ENCODE measurements at places on chromosomes 12 and 14.
A peak's percentile ranks its signal among the peaks of the same experiment; 100 is the strongest.

DNA sequence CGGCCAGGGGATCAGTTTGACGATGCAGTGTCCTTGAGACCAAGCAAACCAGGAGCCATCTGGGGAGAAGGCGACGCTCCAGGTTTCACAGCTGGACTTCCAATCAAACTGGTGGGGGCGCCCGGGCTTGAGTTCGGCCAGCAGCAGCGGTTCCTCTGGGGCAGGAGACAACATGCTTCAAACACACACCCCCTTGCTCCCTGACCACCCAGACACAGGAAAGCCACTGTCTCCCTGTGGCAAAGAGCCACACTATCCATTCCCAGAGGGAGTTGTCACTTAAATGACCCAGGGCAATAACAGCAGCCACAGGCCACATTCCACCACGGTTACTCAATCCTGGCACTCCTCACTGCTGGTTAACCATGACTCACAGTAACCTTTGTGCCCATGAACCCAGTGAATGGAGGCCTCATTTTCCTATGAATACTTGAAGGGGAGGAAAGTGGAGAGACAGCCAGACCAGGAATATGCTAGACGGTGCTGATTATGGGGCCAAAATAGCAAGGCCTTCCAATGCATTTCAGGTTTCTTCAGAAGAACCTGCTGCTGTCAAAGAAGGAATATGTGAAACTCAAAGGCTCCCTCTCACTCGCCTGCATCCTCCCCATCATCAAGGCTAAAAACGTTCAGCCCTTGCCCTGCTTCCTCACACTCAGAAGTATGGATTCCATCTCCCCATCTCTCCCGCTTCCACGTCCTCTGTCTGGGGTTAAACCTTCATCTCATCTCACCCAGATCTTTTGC is 8.5 kb downstream of the WSB2 start:
- DNase-seq: no peak

- no peak for DNase-seq
Measured at GRCh38 chr14:73753124-73753886, 39.1 kb upstream of the PNMA1 start.

DNA sequence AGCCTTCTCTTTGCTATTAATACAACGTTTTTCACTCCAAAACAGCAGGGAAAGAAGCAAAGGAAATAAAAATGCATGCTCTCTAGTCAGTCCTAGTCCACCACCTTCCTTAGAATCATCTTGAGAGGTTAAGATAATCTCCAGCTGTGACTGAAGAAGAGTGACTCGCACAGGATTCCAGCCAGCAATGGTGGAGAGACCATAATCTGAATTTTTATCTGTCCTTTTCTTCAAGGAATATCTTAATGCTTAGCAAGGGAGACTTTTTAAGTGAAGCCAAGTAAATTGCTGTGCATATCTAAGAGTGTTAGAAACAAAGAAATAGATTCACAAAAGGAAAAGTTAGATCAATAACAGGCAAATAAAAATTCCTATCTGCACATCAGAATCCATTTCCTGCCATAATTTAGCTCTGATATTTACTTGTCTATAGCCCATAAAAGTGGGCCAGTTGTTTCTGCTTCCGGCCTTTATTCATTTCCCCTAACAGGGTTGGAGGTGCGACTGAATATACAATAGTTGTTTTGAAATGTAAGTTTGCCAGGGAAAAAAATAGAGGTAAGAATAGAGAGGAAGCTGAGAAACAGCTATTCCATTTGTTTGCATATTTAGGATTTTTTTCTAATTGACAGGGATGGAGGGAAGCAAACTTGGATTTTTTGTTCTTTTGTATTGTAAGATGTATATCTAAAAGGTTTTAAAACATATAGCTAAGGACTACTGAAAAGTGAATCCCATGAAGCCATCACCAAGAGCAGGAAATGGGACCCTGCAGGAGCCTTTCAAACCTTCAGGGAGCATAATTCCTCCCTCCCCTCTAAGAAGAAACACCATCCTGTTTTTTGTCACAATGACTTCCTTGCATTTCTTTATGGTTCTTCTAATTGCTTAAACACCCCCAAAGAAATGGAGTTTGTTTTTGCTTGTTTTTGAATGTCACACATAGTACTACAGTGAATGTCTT is 154.0 kb downstream of the ITPR2 start:
- no peak for DNase-seq

DNA sequence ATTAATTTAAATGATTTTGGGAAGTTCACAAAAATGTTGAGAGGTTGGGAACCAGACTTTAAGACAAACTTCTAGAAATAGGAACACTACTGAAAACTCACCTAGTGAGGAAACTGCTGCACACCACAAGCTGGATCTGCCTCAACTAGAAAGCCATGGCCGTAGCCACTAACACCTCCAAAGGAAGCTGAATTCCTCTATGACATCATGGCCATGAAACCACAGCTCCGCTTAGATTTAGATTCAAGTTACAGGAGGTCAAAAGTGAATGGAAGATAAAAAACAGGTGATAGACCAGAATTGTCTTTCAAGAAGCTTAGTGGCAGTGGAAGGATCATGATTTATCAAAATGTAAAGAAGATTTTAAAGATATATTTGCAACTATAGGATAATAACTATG is 208.8 kb upstream of the ALG10 start:
- no peak for DNase-seq

- no peak for DNase-seq
Measured at GRCh38 chr12:77113971-77114370, 48.6 kb upstream of the E2F7 start.

- DNase-seq: no peak
Measured at GRCh38 chr14:37198273-37198598, 499 bp downstream of the MIPOL1 start.

GRCh38 chr12:111157486-111157885 is 211.4 kb downstream of the PHETA1 start:
- DNase-seq: no peak

DNA sequence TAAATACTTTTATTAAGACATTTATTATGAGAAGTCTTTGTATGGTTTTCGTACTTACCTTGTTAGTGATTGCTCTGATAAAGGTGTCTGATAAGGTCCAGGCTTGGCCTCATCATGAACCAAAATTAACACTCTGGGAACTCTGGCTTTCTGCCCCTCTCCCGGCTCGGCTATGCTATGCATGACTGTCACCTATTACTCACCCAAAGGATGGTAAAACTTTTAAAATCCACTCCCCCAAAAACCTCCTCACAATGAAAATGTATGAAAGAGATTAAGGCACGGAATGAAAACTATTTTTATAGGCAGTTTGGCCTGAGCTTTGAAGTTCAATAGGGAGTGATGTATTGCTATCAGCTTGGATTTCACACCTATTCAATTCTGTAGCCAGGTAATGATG is 217.3 kb upstream of the TBX3 start:
- no peak for DNase-seq

DNA sequence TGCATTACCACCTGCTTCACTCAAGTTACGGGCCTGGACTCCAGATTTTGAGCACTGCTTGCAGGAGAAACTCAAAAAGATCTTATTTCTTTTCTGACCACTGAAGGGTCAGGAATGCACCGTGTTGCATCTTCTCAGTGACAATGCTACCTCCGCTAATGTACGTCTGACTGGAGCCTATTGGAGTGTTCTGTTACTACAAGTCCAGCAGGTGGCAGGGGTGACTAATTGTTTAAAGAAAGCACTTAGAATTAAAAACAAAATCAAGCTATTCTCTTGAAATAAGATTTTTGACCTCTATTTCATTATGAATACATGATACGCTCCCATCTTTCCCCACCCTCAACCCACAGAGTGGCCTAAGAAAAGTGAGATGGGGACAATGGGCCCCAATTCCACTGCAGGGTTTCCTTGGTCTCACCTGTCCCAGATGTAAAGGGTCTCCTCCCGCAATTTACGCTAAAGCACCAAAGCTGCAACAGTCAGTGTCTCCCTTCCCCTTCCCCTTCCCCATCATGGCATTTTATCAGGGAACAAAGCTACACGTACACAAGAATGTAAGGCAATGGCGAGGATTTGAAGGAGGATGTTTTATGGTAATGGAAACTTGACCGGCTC is 2.2 kb downstream of the TBPL2 start:
- no peak for DNase-seq

- DNase-seq: no peak
Measured at GRCh38 chr14:54209511-54210250, 187.1 kb upstream of the CDKN3 start.

GRCh38 chr12:116896411-116896924 is 14.3 kb upstream of the FBXW8 start:
- no peak for DNase-seq

- no peak for DNase-seq
Measured at GRCh38 chr12:53074283-53074998, 4.7 kb downstream of the SPRYD3 start.

GRCh38 chr14:104442631-104443390 is 136.8 kb upstream of the C14orf180 start:
- DNase-seq: no peak

GRCh38 chr12:101855976-101856375 is 21.4 kb upstream of the DRAM1 start:
- DNase-seq: peak; percentile 62

GRCh38 chr12:9626821-9627220 is 19.1 kb upstream of the KLRB1 start:
- no peak for DNase-seq

- no peak for DNase-seq
Measured at GRCh38 chr12:47604221-47604873, 101.5 kb downstream of the RPAP3 start.

DNA sequence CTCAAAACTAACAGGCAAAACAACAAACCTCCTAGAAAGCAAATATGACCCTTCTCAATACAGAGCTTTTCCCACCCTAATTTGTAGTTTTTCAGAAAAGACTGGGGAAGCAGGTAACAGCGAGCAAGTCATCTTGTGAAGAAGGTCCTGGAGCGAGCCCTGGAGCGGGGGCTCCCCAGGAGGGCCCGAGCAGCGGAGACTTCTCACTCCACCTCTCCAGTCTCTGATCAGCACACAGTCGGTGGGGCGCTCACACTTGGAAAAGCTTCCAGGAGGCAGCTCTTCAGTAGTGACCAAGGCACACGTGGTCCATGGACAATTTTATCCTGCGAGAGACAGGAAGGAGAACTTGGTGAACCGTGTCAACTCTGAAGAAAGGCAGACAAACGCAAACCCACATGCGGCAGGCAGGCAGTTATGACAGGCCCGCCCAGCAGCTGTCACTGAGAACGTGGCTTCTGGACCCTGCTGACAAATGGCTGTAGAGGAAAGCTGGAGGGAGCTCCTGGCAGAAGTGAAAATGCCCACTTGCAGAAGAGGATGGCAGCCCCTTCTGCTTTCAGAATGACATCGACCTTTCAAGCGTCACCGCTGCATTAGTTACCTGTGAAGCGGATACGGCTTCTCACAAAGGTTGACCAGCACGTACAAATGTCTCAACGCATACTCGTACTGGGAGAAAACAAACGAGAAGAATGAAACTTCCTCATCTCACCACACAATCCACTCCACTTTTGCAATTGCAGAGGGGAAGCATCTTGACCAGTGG is 44.2 kb downstream of the LGMN start:
- peak; percentile 38 for DNase-seq

DNA sequence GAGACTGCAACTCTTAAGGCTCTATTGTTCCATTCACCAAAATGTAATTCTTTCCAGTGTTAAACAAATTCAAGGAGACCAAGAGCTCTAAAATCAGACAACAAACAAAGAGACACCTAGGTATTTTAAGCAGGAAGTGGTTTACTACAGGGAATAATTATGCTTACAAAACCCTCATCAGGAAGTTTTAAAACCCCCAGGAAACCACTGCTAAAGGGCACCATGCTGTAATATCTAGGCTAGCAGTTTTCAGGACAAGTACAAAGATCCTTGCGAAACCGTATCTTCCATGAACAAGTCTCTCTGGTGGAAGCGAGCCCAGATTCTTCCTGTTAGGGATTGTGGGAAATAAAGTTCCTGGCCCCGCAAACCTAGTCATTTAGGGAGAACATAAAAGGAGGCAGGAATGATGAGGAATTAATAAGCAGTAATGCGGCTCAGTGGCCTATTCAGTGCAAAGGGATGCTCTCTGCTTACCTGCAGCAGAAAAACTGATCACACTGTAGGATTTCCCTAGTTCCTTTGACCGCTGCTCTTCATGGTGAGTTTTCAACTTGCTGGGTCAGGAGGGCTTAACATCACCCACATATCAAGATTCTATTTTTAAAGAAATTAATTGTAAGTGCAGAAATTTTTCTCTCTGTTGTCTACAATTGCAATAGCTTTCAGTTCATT is 42.8 kb downstream of the ACSM4 start:
- DNase-seq: no peak

DNA sequence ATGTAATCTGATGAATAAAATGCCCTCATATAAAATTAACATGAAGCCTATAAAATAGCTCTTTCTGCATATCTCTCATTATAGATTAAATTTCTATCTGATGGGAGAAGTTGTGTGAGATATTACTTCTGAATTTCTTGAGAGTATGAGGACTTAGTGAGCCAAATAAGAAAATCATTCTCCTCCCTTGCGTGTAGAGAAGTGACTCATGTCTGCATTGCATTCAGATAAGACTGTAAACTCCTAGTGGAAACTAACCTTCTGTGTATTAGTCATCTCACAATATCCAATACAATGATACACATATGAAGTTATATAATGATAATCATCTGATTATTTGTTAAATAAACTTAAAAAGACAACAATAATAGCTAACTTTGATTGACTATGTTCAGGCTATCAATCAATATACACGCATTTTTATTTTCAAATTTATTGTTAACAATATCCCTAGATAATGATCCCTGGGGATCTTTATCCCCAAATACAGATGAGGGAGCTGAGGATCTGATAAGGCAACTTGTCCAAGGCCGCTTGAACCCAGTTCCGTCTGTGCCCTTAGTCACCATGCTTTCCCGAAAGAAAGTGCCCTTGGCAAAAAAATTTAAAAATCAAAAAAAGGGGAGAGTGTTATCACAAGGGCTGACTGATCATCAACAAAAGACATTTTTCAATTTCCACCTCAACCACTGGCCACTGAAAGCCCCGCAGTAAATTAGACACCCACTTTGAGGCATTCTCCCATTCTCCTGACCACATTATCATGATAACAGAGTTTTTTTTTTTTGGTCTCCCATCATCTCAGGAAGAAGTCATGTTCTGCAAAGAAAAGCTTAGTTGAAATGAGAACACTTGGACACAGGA is 189.2 kb upstream of the RASSF8 start:
- DNase-seq: no peak

Data from bone marrow (tissue), 2 donors.